Activated naive CD8-positive, alpha-beta T cell treated with anti-CD3 and anti-CD28 coated beads, Interleukin-2, amount 50 U/mL, for 24 hours (primary cell): ENCODE measurements at places on chromosomes 3 and 15.

DNA sequence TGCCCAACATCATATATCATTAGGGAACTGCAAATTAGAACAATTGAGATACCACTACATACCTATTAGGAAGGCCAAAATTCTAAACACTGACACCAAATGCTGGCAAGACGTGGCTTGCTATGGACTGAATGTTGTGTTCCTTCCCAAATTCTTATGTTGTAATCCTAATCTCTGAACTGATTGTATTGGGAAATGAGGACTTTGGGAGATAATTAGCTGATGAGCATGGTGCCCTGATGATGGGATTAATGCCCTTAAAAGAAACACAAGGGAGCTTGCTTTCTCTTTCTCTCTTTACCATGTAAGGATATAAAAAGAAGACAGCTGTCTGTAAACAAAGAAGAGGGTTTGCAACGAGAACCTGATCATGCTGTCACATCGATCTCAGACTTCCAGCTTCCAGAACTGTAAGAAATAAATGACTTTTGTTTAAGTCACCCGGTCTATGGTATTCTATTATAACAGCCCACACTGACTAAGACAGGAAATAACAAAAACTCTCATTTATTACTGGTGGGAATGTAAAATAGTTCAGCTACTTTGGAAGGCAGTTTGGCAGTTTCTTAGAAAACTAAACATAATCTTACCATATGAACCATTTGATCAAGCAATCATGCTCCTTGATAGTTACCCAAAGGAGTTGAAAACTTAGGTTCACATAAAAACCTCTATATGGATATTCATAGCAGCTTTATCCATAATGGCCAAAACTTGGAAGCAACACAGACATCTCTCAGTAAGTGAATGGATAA is 458.3 kb upstream of the CBLB start:
- DNase-seq, result no peak

- DNase-seq, result no peak
Measured at GRCh38 chr3:13713396-13713795, 164.5 kb downstream of the FBLN2 start.

GRCh38 chr15:67194171-67195114 is 60.0 kb downstream of the AAGAB start:
- DNase-seq, result no peak

DNA sequence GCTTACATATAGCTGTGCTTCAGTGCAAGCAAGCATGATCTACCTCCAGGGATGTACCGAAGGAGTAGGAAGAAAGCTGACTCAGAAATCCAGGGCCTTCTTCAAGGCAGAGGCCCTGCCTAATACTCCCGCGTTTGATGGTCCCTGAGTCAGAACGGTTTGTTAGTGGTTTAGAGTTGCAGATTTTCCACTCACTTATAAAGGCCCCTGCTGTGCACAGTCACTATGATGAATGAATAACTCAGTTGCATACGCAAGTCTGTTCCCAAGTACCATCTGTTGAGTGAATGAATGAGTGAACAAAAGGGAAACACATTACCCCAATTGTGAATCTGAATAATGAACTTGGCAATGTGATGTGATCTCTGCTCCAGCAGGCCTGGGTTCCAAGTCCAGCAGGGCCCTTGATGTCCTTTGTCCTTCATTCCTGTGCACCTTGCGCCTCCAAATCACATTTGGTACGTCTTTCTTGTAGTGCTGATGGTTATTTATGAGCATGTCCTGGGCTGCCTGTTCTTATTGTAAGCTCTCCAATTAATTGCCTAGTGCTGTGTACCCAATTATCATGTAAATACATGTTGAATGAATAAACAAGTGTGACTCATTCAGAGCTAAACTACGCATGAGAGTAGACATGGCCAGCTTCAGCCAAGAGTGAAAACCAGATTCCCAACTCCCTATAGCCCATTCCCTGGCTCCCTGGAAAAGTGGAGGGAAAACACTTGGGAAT is 85.3 kb upstream of the LIMD1 start:
- DNase-seq, result peak; percentile 29

- DNase-seq, result no peak
Measured at GRCh38 chr3:27560484-27561056, 76.4 kb upstream of the SLC4A7 start.

DNA sequence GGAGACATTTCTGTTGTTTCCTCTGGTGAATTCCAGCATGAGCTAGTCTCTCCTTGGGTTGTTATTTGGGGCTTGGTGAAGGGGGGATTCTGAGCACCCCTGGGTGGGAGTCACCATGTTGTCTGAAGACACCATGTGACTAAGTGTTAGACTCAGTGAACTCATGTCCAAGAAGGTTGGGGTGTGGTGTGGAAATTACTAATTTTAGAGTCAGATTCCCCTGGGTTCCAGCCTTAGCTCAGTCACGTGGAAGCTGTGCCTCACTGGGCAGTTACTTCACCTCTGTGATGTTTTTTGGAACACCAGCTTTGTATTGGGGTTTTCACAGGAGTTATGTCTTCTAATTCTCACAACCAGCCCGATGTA is 171.5 kb downstream of the RPLP1 start:
- no peak for DNase-seq

DNA sequence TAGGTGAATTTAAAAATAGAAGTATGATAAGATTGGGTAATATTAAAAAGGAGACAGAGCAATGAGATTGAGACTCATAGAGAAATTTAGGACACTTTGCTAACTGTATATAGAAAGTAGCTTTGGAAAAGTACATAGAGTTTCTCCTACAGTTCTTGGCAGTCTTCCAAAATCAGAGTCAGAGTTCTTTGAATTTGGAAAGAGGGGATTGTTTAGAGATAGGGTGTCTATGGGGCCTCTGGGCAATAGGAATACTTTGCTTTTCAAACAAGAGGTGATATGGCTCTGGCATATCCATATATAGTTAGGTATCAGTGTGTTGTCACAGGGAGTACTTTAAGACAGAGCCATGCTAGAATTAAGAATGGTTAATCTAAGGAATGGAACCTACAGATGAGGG is 477.1 kb upstream of the KCNMB2 start:
- no peak for DNase-seq

GRCh38 chr3:111299192-111299615 is 227.6 kb downstream of the NECTIN3 start:
- DNase-seq, result no peak

GRCh38 chr3:152102410-152102809 is 166.3 kb upstream of the MBNL1 start:
- no peak for DNase-seq

DNA sequence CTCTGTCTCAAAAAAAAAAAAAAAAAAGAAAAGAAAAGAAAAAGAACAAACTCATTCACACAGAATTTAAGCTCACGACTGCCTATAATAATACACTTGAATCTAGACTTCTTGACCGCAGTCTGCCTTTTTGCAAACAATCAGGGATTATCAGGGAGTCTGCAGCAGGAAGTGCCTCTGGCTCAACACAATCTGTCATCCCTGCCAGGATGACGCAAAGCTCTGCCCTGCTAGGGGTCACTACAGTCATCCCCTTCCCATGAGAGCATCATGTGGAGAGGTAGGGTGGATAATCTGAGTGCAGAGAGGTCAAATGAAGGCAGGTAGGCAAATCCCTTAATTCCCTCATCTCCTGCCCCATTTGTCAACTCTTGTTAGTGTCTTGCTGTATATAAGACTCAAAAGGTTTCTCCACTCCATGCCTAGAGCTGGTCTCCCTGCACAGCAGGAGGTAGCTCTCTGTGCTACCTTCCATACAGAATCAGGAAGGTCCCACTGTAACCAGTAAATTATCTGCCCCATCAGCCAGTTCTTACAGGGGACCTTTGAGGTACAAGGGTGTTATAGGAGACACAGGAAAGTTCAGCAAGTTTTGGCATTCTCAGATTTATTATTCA is 4.2 kb downstream of the UBAP1L start:
- no peak for DNase-seq

DNA sequence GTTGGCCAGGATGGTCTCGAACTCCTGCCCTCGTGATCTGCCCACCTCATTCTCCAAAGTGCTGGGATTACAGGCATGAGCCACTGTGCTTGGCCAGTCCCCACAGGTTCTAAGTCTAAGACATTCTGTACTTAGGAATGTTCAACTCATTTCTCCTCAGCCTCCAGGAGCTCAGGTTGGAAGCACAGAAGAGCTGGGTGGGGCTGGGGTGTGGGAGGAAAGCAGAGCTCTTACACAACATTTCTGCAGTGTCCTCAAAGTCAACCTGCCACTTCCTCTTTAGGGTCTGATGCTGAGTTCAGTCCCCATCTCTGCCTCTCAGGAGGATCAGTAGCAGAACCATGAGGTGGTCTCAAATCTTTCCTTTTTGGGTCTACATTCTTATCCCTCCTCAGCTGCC is 75.5 kb downstream of the MRPL46 start:
- no peak for DNase-seq

DNA sequence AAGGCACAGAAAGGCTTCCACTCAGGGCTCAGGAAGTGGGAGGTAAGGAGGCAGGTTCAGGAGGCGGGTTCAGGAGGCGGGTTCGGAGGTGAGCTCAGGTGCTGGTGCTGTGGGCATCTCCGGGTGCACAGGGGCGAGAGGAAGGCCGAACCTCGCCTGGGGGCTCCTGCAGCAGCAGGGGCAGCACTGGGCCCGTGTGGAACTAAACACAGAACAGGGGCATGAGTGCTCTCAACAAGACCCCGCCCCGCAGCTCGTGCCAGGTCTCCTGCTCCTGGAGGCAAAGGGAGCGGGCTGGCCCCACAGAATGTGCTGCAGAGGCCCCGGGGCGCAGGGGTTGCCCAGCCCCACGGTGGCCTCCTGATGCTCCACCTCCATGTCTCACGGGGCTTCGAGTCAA is 13.7 kb downstream of the ZDHHC19 start:
- no peak for DNase-seq

- no peak for DNase-seq
Measured at GRCh38 chr3:31748281-31748932, 215.7 kb downstream of the STT3B start.

- DNase-seq, result no peak
Measured at GRCh38 chr3:99287876-99288275, 350.5 kb upstream of the COL8A1 start.
